ENCODE measurements at places on chromosomes 7 and 10.

DNA sequence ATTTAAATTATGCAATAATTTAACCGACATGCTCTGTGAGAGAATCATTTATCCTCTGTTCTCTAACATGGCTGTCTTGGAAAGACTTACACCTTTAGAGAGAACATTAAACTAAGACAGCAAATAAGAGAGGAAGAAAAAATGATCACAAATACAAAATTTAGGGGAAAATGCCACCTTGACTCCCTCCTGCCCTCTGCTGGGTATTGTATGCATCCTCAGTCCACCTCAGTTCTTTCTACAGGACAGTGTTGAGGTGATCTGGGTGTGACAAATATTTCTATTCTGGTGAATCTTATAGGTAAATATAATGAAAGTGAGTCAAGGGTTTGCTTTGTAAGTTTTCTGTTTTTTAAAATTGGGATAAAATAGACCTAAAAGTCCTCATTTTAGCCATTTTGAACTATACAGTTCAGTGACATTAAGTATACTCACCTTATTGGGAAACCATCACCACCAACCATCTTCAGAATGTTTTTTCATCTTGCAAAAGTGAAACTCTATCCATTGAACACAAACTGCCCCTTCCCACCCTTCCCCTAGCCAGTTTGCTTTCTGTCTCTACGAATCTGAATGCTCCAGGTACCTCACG lies 61.5 kb upstream of the ELMO1 start:
- DNase-seq, result no peak

- no peak for DNase-seq
Measured at GRCh38 chr7:99365318-99366141, 9.0 kb upstream of the ARPC1B start.

DNA sequence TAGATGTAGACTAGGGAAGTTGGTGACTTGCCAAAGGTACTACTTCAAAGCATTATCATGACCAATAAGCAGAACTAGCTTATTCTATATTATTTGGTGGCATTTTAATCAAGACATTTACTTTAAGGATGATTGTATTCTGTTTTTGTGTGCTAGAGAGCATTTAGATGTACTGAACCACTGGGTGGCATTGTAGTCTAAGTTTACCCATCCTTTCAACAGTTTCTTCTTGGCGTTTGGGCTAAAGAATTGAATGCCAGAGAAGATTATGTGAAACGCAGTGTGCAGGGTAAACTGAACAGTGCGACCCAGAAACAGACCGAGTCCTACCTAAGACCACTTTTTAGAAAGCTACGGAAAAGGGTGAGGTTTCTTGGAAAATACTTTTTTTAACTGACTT lies 26.8 kb downstream of the PRPF18 start:
- no peak for DNase-seq

- no peak for DNase-seq
Measured at GRCh38 chr7:78620920-78621319, 822.3 kb downstream of the PHTF2 start.

DNA sequence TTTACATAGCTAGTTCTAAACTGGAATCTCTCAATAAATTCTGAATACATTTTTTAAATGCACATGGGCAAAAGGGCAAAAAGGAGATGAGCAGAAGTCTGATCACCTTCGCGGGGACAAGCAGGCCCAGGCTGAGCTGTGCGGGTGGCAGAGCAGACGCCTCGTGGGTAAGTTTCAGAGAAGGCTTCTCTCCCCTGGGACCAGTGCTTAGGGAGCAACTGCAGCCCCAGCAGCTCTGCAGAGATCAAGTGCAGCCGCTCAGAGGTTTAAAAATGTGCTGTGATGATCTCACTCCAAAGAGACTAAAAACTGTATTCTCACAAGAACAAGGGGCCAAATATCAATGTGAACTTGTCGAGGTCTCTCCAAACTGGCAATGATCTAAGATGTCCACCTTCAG lies 264.3 kb upstream of the RNF32 start:
- no peak for DNase-seq
